ENCODE measurements at places on chromosomes 5 and 9. TPM values are rescaled to one million over a fixed set of nuclear protein-coding genes. Genes with fewer than 3 reads are reported as not detected.

GRCh38 chr9:97555164-97555563 is 53.7 kb downstream of the TMOD1 start:
- no peaks in the 10 kb centered on the region for H3K36me3 ChIP-seq
- no peak overlapping the region for H3K27ac ChIP-seq
- no peak overlapping the region for H3K4me3 ChIP-seq
- peaks cover 33% of the 10 kb centered on the region for H3K27me3 ChIP-seq

GRCh38 chr5:93503598-93504067 is 77.4 kb downstream of the NR2F1-AS1 start:
- peaks cover 8% of the 10 kb centered on the region for H3K27me3 ChIP-seq
- no peaks in the 10 kb centered on the region for H3K4me1 ChIP-seq
- H3K36me3 ChIP-seq, result no peaks in the 10 kb centered on the region
- no peak for DNase-seq
- no peak overlapping the region for H3K27ac ChIP-seq

DNA sequence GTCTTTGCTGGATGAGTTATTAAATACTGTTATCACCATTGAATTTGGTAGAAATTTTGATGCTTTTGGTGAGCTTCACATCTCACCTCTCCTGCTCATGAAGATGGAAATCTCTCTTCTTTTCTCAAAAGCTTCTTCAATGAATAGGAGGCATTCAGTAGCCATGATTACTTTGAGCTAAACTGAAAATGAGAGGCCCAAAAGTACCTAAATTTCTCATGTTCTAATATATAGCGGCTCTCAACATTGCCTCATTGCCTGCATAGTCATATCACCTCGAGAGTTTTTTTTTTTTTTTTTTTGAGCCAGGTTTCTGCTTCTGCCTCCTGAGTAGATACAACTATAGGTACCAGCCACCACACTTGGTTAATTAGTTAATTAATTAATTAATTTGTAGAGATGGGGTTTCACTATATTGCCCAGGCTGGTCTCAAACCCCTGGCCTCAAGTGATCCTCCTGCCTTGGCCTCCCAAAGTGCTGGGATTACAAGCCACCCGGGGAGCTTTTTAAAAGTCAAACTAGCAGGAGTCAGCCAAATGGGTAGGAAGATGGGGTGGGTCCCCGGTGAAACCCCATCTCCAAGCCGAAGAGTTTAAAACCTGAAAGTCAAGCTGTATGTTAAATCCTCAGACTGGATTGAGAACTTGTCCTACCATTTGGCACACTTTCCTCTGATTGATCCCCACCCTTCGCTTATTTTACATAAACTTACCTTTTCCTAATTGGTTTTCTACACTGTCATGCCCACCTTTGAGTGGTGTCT is 169.0 kb downstream of the DOCK2 start:
- no peaks in the 10 kb centered on the region for H3K27me3 ChIP-seq
- peaks cover 46% of the 10 kb centered on the region for H3K4me1 ChIP-seq
- no peak for DNase-seq
- H3K27ac ChIP-seq, result peak overlapping the region; percentile 95

DNA sequence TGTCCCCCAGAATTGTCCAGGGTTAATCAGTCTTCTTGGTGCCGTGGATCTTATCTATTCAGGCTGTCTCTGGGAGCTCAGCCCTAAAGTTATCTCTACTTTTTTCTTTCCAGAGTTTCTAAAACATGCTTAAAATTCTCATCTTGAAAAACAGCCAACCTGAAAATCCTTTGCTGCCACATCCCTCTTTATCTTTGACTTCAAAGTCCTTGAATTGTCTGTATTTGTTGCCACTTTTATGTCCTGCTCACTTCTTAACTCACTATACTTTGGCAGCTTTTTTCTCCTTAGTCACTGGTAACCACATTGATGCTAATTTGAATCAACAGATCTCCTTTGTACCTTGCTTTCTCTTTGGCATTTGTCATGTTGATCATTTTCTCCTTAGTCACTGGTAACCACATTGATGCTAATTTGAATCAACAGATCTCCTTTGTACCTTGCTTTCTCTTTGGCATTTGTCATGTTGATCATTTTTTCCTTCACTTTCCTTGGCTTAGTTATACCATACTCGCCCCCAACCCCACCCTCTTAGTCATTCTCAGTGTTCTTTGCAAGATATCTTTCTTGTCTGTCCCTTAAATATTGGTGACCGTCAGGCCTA is 8.5 kb downstream of the DMXL1 start:
- H3K4me1 ChIP-seq, result peaks cover 46% of the 10 kb centered on the region
- DNase-seq, result peak; percentile 75
- H3K36me3 ChIP-seq, result peaks cover 3% of the 10 kb centered on the region
- H3K27me3 ChIP-seq, result no peaks in the 10 kb centered on the region
- peak overlapping the region; percentile 49 for H3K4me3 ChIP-seq

DNA sequence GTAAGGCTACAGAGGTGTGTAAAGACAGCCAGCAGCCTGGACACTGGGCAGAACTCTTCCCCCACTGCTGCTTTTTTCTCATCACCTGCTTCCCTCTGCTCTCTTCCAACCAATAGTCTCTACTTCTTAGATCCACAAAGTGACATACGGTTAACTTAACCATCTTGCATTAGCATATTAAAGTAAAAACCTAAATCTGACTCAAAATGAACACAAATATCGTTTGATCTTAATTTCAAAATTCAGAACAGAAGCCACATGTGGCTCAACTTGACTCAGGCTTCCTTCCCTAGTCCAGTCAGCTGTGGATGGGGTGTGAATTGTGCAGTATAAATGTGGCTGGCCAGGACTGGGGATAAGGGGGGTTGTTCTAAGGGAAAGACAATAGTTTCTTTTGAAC is 114.3 kb downstream of the STARD4 start:
- H3K4me1 ChIP-seq, result peaks cover 37% of the 10 kb centered on the region
- no peak for DNase-seq
- H3K4me3 ChIP-seq, result no peak overlapping the region
- peaks cover 60% of the 10 kb centered on the region for H3K36me3 ChIP-seq

- no peak for DNase-seq
- H3K4me3 ChIP-seq, result no peak overlapping the region
- peaks cover 1% of the 10 kb centered on the region for H3K27me3 ChIP-seq
- no peak overlapping the region for H3K27ac ChIP-seq
- no peaks in the 10 kb centered on the region for H3K4me1 ChIP-seq
Measured at GRCh38 chr5:56307714-56308333, 74.7 kb upstream of the ANKRD55 start.

The KCNT1 gene
- not detected for total RNA-seq

GRCh38 chr5:43643750-43644149 is 40.8 kb downstream of the NNT start:
- H3K4me3 ChIP-seq, result no peak overlapping the region
- H3K4me1 ChIP-seq, result peaks cover 5% of the 10 kb centered on the region
- DNase-seq, result no peak
- H3K27ac ChIP-seq, result no peak overlapping the region
- no peaks in the 10 kb centered on the region for H3K27me3 ChIP-seq
